ENCODE measurements at places on chromosomes 16 and 17.

DNA sequence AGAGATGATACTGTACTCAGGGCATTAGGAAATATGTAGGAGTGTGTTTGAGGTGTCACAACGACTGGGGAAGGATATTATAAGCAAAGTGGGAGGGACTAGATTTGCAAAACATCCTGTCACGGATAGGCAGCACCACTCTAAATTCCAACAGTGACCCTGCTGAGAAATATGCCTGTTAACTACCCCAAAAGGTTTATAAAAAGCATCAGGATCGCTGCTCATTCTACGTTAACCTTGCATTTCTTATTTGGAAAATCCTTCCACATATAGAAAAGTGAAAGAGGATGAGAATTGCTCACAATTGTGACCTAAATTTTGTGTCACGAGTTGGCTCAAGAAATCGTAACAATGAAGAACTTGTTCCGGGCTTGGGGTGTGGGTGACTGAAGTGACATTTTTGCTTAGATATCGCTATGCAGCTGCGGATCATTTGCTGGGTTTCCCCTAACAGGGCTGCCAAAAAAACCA, 51.6 kb downstream of the N4BP1 start:
- DNase-seq, result no peak

GRCh38 chr17:4362141-4362540, 4.3 kb downstream of the UBE2G1 start:
- no peak for DNase-seq

GRCh38 chr17:34658811-34659560, 79.6 kb downstream of the TMEM132E start:
- DNase-seq, result no peak

- no peak for DNase-seq
Measured at GRCh38 chr17:29131814-29132682, 48.1 kb downstream of the MYO18A start.

DNA sequence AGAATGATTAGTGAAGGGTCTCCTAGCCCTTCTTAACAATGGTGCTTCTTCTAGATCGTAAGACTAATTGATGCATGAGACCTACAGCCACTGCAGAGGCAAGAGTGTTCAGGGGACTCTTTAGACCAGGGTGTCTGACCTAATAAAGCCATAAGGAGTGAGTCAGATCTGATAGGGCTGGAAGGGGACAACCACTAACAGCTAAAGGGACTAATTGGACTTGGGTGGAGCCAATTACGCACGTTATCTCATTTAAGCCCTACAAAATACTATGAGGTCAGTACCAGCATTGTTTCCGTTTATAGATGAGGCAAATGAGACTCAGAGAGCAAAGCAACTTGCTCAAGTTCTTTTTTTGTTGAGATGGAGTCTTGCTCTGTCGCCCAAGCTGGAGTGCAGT, 14.5 kb upstream of the RNF222 start:
- DNase-seq, result no peak

DNA sequence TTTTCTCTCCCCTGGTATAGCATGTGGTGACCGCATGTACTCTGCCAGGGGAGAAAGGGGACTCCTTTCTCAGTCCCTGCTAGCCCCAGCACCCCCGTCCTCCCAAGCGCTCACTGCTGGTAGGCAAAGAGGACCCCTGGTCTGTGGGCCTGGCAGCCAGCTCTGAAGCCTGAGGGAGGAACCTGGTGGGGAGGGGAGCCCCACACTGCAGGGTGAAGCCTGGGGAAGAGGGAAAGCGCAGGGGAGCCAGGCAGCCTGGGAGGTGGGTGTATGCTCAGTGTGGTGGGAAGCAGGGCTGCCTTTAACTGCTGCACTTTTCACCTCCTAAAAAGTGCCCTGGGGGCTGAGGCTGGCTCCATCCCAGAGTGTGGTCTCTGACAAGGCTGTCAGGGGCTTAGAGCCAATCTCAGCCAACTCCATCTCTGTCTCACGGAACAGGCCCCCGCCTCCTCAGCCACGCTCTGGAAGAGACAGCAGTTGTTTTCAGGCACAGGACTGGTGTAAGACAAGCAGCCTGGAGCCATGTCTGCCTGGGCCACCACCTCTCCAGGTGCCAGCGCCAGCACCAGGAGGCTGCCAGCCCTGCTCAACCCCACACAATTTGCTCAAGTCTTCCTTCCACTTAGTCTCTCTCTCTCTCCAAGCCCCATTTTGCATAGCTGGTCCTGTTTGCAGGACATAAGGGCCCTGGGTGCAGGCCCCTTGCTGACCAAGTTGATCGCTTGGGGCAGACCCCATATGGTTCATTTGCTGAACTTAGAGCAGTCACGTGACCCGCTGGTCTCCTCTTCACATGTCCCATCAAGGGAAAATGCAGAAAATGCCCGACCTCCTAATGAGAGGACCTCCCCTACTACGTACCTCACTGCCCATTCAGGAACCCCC, 14.7 kb upstream of the TBX2 start:
- no peak for DNase-seq

DNA sequence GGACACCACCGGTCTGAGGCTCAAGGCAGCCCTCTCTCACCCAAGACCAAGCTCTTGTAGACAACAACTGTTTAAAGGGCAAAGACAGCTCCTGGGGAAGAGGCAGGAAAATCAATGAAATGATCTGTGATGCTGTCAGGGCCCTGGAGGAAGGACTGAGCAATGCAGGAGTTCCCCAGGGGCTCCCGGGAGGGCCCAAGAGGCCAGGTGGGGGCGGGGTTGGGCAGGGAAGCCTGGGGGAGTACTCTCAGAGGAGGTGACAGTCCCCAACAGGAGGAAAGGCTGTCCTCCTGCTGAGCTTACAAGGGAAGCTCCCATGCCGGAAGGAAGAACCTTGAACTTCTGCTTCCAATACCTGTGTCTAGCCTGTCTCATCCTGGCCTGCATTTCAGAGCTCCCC, 8.3 kb upstream of the NOS2 start:
- no peak for DNase-seq

GRCh38 chr16:48444574-48444973, 59.4 kb upstream of the SIAH1 start:
- DNase-seq, result peak; percentile 55

- no peak for DNase-seq
Measured at GRCh38 chr16:20660325-20660724, 37.2 kb downstream of the ACSM1 start.

DNA sequence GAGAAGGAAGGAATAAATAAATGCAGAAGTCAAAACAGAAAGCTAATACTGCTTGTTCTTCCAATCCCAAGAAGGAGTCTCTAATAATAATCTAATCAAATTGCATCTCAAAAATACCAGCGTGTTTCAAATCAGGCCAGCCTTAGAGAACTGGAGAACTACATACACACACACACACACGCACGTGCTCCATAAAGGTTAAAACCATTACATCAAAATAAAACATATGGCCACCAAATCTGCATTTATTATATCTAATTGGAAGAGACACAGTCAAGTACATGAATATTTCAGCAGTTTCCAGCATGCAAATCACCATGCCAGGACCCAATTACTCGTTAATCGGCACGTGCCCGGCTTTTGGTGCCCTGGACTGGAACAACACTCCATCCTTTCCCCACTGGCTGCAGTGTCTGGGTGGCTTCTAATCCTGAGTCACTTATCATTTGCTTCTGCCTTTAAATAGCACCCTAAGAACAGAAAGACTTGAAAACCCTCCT, 20.4 kb upstream of the KDM8 start:
- DNase-seq, result no peak

DNA sequence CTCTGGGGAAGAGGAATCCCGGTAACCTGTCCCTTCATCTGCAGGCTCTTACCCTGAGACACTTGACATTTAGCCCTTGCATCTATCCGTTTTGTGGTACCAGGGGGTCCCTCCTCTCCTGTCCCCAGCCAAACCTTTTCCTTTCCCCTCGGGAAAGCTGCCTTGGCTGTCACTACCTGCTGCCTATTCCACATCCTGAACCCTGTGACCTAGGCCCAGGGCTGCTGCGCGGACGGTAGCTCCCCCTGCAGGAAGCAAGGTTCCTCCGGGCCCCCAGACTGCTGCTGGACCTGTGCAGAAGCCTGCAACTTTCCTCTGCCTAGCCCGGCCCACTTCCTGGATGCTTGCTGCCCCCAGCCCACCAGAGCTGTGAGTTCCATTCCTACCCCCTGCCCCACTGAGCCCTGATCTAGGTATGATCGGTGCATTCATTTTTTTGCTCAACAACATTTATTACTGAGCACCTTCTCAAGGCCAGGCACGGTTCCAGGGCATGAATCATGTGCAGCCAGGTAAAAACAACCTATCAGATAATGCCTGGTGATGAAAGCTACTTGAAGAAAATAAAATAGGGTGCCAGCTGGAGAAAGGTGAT, 10.5 kb upstream of the ALDOA start:
- no peak for DNase-seq

GRCh38 chr16:66131156-66131807, 235.2 kb upstream of the CDH5 start:
- DNase-seq, result no peak

DNA sequence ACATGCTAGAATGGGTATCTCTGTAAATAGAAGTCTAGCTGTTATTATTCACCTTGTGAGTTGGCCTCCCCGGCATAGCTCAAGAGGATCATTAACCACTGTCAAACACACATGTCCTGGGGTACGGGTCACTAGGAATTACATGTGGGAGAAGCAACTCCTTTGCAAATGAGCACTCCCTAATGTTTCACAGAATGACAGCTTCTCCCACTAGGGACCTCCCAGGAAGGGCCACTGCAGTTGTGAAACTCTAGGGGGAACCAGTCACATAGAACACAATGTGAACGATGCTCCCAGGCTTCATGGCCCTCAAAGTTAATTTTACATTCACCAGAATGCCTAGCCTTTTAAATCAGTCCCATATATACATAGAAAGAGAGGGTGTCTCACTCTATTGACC, 12.4 kb upstream of the ZNF19 start:
- no peak for DNase-seq

DNA sequence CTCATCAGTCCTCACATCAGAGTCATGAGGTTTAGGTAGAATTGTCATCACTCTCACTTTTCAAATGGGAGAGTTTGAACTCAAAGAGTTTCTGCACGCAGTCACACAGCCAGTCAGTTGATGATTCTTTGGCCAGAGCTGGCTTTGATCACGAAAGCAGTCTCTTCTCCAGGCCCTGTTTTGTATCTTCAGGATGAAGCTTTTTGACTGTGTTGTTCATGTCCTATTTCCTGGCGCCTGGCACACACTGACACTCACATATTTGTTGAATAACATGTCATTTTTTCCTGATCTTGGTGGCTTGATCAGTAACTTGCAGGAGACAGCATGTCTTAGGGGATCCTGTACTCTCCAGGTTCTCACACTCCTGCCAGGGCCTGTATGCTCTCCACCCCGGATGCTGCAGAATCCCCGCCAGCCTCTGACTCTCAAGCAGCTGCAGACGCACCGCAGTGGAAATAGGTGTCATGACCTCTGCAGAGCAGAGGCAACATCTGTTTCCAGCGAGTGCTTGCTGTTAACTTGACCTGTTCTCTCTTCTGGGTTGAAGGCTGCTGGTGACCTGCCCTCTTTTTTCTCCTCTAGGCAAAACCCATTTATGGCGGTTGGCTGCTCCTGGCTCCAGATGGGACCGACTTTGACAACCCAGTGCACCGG, 33.0 kb downstream of the MPRIP start:
- no peak for DNase-seq
